ENCODE measurements at places on chromosomes 11 and 22.
A peak's percentile ranks its signal among the peaks of the same experiment; 100 is the strongest.

DNA sequence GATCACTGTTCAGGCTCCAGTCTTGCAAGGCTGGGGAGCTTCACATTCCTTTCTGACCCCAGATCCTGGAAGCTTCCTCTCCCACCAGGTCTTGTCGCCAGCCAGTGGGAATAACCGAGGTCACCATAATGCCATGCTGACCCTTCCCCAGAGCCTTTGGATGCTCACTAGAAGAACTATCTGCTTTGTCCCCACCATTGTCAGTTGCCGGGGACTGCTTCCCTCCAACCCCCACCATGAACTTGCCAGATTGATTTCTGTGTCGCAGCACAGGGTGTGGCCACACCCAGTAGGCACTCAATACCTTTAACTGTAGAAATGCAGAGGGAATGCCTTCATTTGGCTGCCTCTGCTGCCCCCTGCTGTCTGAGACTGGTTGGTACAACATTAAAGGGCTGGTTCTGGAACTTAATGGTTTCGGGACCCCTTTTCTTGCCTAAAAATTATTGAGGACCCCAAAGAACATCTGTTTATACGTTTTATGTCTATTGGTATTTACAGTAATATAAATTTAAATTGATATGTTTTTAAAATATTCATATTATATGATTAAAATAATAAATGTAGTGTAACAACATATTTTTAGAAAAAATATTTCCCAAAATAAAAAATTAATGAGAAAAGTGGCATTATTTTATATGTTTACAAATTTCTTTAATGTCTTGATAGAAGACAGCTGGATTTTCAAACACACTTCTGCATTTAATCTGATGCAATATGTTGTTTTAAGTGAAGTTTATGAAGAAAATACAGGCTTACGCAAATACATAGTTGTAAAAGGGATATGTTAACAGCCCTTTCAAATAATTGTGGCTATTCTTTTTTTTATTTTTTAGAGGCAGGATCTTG, 6.7 kb upstream of the GDPD5 start:
- DNase-seq = peak; percentile 51

GRCh38 chr11:86804951-86805350, 4.6 kb downstream of the PRSS23 start:
- DNase-seq = no peak

DNA sequence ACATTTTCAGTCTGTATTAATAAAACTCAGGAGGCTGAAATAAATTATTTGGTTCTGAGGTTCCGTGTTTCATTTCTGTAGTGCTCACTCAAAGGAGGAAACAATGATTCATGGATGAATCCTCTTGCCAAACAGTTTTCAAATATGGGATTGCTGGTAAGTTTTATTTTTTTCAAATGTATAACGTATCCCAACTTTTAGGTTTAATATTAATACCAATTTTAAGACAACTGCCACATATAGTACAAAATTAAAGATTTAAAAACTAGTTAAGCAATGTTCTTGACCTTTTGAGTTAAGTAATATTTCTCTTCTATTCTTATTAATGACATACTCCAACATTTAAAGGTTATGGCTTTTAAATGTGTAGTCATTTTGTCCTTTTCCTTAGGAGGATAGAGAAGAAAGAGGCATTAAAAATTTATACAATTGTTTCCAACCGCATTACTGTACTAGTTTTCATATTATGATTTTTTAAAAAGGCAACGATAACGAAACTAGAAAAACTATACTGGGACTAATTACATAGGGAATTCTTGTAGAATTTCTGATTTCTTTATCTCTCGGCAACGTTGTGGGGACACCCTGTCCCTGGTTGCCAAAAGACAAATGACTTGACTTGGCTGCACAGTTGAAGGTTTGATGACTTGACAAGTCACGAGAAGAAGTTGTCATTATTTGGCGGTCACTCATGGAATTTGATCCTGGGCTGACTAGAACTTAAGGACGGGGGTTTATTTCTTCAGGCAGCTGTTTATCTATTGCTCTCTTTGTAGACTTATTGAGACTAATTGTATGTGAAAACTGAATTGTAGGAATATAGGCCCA, 69.1 kb upstream of the ADSL start:
- peak; percentile 60 for DNase-seq

GRCh38 chr11:17865765-17866428, 131.3 kb downstream of the KCNC1 start:
- DNase-seq = no peak

GRCh38 chr11:46642627-46643335, 25.4 kb downstream of the ATG13 start:
- no peak for DNase-seq

DNA sequence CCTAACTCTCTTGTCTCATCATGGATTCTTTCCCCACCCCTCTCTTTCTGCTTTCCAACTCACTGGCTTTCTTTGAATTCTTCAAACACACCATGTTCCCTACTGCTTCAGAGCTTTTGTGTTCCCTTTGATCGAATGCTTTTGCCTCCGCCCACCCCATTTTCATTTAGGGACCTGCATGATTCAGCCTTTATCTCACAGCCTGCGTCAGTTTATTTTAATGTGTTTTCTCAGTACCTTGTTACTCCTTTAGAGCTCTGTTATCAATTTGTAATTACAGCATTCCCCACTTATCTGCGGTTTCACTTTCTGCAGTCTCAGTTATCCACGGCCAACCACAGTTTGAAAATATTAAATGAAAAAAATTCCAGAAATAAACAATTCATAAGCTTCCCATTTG, 451.3 kb downstream of the METTL15 start:
- peak; percentile 65 for DNase-seq

- DNase-seq = no peak
These were observed 1.8 kb upstream of the MUC15 start for GRCh38 chr11:26573896-26574295.

DNA sequence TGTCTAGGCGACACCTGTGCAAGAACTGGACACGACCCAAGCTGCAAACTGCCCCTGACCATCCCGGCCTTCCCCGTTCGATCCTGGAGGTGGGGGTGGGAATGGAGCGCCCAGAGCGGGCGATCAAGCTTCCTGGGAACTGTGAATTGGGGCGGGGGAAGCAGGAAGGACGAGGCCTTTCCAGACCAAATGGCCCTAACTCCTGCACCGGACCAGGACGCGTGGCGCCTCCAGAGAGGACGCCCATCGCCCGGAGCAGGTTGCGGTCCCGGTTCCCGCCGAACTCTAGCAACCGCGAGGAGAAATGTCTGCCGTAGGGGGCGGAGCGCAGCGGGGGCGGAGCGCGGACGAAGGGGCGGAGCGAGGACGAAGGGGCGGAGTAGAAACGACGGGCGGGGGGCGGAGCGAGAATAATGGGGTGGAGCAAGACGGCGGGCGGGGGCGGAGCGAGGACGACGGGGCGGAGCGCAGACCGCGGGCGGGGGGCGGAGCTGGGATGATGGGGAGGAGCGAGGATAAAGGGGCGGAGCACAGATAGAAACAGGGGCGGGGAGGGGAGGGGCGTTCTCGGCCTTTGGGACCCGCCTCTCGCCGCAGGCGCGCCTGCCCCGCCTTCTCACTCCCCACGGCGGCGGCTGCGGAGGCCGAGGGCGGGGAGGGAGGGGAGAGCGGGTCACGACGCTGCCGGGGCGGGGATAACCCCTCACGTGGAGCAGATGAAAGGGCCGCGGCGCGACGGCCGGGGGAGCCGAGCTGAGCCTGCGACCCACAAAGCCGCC, at the start of gene ZNRF3:
Gene ZNRF3 (plus strand): TSS at position 695 of the 779 bp plus-strand sequence. CDS start 195 bp downstream, outside the sequence.
- DNase-seq = peak; percentile 94

DNA sequence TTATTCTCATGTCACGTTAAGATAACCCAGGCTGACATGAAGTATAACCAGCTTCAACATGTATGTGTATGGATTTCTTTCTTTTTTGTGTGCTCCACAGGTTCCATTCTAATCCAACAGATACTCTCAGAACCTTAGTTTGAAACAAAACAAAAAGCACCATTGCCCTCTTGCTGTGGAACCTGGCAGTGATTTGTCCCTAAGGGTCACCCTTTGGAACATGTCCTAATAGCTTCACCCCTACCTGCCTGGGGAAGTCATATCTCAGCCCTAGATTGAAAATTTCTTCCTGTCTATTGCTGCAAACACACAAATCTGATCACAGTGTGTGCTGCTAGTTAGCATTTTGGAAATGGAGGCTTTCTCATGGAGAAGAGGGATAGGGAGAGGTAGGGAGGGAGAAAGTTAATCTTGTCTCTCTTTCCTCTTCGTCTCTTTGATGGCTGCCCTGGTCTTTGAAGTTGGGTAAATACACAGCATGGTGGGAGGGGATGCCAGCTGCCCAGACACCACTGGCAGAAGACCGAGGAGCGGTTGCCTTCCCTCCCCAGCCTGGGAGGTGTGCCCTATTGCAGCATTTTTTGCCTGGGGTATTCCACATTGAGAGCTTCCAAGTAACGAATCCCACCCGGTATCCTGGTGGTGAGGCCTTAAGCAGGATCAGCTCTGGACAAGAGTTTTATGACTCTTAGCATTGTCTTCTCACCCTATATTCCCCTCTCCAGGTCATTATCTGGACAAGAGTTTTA, 11.6 kb upstream of the CADM1 start:
- DNase-seq = no peak

DNA sequence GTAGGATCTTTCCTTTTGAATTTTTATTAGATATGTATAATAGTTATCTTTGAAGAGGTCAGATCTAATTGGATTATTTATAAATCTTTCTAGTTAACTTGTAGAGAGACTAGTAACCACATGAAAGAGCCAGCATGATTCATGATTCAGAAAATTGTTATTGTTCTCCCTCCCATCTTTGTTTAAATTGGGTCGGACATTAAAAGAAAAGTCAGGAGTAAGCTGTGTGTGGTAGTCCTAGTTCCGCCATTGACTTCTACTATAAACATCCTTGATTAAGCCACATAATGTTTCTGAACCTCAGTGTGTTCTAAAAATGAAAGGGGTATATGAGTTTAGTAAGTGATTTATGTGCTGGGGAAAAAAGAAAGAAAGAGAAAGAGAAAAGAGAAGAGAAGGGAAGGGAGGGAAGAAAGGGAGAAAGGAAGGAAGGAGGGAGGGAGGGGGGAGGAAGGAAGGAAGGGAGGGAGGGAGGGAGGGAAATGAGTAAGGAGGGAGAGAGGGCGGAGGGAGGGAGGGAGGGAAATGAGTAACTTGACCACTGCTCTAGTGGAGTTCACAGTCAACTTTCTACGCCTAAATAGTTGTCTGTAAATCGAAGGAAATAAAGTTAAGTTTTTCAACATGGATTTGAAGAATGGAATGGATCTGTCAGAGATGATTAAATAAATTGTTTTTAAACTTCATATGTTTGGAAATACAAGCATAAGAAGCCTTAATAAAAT, 32.9 kb downstream of the SIK2 start:
- DNase-seq = peak; percentile 83

- peak; percentile 91 for DNase-seq
These were observed 1.4 kb downstream of the XBP1 start for GRCh38 chr22:28798810-28799605.

DNA sequence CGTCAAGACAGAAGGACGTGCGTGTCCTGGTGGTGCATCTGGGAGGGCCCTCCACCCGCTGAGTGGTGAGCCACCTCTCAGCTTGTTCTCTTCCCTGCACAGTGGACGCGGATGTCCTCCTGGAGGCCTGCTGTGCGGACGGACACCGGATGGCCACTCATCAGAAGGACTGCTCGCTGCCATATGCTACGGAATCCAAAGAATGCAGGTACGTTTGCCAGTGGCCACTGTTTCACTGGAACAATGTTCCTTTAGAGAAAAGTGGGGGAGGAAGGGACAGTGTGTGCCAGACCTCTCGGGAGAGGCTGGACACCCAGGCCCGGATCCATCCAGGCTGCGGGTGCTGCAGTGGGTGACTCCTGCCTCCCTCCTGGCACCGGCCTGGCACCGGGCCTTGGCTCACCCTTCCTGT, 15.9 kb downstream of the FBLN1 start:
- peak; percentile 54 for DNase-seq

DNA sequence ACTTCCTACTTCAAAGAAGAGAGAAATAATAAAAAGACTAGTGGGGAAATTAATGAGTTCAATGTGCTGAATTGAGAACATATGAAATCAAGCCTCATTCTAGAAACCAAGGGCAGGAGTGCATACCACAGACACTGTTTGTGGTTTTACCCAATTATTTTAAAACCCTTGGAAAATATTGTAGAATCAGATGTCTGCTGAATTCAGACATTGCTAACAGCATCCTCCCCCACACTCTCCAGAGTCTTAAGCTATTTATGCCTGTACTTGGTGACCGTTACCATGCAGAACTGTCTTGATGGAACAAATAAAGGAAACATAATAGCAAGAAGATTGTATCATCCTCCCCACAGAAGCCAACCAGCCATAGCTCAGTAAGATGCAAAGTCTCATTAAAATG, 850.1 kb downstream of the NTM start:
- peak; percentile 93 for DNase-seq

All from astrocyte of the spinal cord (primary cell).